Memory B cell (primary cell): ENCODE measurements at places on chromosomes 2 and 18.

GRCh38 chr2:33210626-33211025 is 263.9 kb downstream of the LTBP1 start:
- DNase-seq: no peak

DNA sequence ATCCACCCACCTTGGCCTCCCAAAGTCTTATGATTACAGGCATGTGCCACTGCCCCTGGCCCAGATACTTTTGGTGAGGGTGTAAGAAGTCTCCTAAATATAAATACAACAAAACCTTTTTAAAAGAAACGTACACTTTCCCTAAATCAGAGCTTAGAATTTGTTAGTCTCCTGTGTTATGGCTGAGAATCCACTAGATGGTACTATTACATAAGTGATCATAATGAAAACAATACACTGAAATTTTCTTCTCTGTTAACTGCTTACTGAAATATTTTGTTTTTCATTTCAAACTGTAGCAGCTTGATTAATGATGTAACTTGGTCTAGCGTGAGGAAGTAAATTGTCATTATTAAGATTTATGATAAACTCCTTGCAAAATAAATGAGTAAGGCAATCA is 74.8 kb upstream of the FAM98A start:
- DNase-seq: no peak

DNA sequence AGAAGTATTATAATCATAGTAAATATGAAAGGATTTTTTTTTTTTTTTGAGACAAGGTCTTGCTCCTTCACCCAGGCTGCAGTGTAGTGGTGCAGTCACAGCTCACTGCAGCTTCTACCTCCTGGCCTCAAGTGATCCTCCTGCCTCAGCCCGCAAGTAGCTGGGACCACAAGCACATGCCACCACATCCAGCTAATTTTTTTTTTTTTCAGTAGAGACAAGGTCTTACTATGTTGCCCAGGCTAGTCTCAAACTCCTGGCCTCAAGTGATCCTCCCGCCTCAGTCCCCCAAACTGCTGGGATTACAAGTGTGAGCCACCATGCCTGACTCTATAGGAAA is 301.6 kb upstream of the STON1 start:
- DNase-seq: no peak

DNA sequence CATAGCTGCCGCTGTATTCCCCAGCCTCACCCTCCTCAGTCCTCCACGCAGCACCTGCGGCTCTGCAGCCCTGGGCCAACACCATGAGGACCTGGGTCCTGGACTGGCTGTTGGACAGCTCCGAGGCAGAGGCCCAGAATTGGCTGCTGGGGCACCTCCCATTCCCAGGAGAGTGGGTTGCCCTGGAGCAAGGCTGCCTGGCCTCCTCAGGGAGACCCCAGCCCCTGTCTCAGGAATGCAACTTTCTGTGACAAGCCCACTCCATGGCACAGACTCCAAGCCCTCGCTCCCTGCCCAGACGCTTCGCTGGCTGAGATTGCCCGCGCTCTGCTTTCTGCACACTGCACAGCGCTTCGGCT is 33.0 kb downstream of the CYP26B1 start:
- DNase-seq: no peak

- no peak for DNase-seq
Observed at GRCh38 chr2:197184959-197185586, 125.5 kb downstream of the ANKRD44 start.

- no peak for DNase-seq
Observed at GRCh38 chr2:103792042-103792441, 1030.2 kb downstream of the TMEM182 start.

- no peak for DNase-seq
Observed at GRCh38 chr2:38898256-38898655, 8.6 kb downstream of the ARHGEF33 start.

DNA sequence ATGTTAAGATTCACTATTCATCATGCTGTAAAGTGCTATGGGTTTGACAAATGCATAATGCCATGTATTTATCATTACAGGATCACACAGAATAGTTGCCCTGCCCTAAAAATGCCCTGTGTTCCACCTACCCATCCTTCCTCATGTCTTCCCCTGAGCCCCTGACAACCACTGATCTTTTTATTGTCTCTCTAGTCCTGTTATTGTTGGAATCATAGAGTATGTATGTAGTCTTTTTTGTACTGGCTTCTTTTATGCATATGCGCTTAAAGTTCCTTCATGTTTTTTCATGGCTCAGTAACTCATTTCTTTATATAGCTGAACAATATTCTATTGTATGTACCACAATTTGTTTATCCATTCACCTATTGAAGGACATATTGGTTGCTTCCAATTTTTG is 20.3 kb downstream of the CCDC150 start:
- DNase-seq: no peak

GRCh38 chr2:45898819-45899218 is 247.3 kb downstream of the PRKCE start:
- DNase-seq: no peak

DNA sequence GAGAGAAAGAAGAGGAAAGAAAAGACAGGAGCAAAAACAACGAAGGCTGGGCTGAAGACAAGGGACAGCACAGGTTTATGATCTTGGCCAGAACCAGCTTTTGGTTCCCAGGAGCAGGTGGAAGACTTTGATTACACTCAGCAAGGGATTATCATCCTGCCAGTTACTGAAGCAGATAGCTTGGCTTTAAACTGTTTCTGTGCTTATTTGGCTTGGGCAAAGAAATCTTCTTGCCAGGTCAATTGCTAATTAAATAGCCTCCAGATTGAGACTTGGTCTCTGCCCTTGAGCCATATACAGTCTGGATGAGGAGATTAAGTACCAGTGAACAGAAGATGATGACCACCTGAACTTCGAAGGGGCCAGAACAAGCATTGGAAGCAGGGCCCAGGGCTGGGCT is 22.3 kb upstream of the GRP start:
- DNase-seq: no peak

DNA sequence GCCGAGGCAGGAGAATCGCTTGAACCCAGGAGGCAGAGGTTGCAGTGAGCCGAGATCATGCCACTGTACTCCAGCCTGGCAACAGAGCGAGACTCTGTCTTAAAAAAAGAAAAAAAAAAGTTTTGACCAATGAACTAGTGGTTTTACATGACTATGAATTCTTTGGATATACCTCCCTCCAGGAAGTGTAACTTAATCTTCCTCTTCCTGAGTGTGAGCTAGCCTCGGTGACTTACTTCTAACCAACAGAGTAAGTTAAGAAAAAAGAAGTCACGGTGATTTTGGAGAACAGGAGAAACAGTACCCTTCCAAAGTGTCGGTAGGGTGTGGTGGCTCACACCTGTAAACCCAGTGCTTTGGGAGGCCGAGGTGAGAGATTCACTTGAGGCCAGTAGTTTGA is 7.1 kb downstream of the TIA1 start:
- DNase-seq: no peak

GRCh38 chr2:85951351-85952067 is 62.7 kb upstream of the ST3GAL5 start:
- DNase-seq: no peak

DNA sequence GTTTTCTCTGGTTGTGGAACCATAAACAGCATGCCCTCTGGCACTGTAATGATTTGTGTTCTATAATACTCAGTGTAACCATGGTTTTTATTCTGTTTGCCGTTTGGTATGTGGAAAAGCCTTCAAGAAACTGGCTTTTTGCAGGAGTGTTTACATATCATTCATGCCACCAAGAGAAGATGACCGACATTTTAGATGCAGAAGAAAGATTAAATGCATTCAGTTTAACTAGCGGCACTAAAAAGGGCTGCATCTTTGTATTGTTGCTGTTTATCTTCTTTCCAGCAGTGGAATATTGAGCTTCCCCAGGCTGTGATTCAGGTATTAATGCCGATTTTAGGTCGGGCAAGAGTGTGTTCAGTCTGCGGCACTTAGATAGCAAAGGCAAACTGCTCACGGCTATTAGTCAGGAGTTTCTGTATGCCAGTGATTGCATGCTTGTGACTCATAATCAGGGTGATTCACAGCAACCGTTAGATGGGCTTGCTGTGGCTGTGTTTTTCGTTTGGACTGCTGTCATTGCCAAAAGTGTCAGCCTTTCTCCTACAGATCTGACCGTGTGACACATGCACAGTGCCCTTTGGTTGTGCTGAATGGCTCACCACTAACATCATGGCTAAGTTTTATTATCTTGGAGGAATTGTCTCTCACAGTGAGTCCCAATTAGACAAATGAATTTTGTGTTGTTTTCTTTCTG is 479.7 kb downstream of the PARD3B start:
- no peak for DNase-seq

GRCh38 chr18:65359479-65359878 is 391.3 kb upstream of the CDH7 start:
- no peak for DNase-seq

DNA sequence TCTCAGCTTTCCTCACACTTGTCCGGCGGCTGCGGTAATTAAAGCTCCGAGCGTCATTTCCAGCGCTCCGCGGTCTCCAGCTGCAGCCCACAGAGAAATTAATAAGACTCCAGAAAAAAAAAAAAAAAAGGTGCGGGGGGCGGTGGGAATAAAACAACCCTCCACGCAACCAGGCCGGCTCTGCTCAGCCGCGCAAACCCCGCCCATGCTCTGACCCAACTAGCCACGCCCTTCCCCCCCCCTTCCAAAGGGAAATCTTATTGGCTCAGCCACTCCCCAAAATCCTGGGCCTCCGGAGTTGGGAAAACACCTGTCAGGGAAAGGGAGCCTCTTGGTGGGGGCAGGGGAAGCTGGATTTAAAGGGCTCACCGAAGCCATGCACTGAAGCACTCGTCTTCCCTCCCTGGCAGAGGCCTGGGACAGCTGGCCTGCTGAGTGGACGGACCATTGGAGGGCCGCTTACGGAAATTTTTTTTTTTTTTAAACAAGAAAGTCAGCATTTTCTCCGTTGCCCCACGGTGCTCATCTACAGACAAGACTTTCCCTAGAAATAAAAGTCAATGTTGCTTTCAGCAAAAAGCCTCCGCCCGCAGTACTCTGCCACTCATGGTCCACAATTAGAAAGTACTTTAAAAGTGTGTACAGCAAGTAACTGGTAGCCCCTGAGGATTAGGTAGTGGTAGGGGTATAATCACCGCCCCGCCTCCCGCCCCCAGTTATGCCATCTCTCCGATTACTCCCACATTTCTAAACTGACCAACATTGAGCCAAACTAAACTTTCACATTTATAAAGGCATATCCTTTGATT is 674 bp upstream of the ERBB4 start:
- DNase-seq: no peak

DNA sequence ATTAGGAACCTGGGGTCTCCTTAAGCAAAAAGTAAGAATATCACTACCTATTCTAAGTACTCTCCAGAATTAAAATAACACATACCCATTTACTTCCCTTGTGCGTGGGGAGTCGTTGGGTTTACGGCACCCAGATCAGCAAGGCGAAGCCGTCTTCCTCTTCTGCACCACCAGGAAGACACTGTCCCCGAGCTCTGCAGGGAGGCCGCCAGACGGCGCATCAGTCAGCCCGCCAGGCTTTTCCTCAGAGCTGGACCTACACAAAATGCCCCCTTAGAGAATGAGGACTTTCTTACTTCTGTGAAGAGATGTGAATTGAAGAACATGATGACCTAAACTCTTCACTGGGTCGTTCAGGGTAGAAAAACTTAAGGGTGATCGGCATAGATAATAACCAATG is 526.5 kb downstream of the GALR1 start:
- no peak for DNase-seq

GRCh38 chr2:110777531-110778311 is 45.3 kb downstream of the ACOXL start:
- DNase-seq: no peak

DNA sequence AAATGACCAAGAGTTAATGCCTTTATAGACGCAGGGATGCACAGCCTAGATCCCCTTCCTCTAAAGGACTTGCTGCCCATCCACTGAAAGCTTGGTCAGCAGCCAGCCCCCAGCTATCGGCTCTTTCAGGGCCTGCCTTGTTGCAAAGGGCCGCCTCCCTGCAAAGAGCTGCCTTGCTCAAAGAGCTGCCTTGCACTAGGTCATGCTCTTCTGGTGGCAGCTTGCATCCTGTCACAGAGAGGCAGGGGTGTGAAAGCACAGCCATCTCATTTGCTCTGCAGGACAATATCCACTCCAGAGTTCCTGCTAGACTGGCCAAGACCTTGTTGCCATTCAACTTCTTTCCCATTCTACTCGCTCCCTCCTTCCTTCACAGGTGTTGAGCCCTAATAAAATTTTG is 137.1 kb downstream of the MCFD2 start:
- DNase-seq: no peak

GRCh38 chr18:71976744-71977143 is 567.4 kb downstream of the CBLN2 start:
- DNase-seq: no peak

DNA sequence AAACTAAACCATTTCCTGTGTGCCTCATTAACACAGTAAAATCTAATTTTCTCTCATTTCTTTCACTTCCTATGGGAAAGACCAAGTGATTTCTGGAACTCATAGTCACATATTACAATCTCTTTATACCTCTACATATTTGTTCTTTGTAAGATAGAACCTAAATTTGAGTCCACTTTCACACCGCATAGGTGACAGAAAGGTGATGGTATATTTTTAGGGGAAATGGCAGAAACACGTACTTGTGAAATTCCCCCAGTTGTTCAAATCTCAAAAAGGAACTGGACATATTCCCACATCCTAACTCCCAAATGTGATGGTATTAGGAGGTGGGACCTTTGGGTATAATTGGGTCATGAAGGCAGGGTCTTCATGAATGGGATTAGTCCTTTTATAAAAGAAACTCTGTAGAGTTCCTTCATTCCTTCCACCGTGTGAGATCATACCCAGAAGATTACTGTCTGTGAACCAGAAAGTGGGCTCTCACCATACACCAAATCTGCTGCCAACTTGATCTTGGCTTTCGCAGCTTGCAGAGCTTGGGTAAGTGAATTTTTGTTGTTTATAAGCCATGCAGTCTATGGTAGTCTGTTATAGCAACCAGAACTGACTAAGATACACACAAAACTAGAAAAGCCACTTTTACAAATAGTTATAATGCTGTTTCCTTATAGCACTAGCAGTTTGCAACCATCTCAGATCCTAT is 542.1 kb downstream of the DSC3 start:
- no peak for DNase-seq

DNA sequence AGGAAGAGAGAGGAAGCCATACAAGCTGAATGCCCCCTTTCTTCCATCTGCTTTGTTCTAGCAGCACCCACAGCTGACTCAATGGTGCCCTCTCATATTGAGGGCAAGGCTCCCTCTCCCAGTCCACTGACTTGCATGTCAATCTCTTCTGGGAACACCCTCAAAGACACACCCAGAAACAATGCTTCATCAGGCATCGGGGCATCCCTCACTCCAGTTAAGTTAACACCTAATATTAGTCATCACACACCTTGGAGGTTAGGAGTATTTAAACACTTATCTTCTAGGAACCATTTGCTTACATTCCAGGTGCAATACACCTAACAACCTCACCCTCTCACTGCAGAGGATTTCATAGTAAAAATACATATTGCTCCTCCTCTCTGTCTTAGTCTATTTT is 993.5 kb upstream of the DDX18 start:
- no peak for DNase-seq

DNA sequence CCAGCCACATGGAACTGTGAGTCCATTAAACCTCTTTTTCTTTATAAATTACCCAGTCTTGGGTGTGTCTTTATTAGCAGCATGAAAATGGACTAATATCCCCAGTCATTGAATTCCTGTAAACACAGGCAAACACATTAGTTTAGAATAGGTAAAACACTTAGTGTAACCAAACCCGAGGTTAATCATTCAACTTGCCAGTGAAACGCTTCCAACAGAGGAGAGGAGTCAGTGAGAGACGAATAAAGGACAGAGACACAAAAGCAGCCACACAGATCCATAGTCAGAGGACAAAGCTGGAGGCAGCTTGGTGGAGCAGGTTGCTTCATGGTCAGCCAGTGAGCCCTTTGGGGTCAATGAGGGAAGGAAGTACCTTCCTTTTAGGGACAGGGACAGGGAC is 348.1 kb downstream of the TGIF1 start:
- DNase-seq: no peak

- DNase-seq: no peak
Observed at GRCh38 chr2:239845968-239846367, 179.2 kb downstream of the NDUFA10 start.
